ENCODE measurements at places on chromosomes 7 and 10. TPM values are rescaled to one million over a fixed set of nuclear protein-coding genes. Genes with fewer than 3 reads are reported as not detected.

GRCh38 chr7:132869166-132869861 lies 212.6 kb downstream of the CHCHD3 start:
- DNase-seq = no peak

GRCh38 chr10:128022261-128023196 lies 103.7 kb downstream of the MKI67 start:
- DNase-seq = no peak

GRCh38 chr7:28435732-28436378 lies 23.5 kb downstream of the CREB5 start:
- no peak for DNase-seq

- DNase-seq = no peak
Observed at GRCh38 chr7:142785841-142786250, 15.1 kb downstream of the PRSS2 start.

The FBXL13 gene
- 3.3 TPM for total RNA-seq
